ENCODE measurements at places on chromosomes 16 and 17.

GRCh38 chr17:28096756-28097155, 54.3 kb downstream of the NLK start:
- DNase-seq: no peak

DNA sequence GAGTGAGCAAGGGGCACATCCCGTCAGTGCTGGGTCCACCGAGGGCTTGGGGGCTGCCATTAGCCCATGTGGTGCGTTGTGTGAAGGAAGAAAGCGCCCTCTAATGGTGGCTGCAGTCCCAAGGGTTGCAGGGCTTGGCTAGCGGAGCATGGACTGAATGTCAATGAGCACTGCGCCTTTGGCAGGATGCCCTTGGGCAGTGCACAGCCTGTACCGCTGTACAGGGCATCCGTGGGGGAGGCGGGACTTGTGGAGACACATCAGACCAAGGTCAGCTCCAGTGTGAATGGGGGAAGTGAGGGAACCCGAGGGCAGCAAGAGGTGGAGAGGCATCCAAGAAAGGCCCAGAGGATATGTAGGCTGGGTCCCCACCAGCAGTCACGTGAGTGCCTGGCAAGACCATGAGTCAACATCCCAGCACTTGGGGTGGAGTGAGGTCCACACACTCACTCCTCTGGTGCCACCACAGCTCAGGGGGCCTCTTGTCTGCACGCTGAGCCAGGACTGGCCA, 75.5 kb upstream of the MED9 start:
- no peak for DNase-seq

GRCh38 chr17:78458736-78459335, 80.4 kb downstream of the PGS1 start:
- no peak for DNase-seq

DNA sequence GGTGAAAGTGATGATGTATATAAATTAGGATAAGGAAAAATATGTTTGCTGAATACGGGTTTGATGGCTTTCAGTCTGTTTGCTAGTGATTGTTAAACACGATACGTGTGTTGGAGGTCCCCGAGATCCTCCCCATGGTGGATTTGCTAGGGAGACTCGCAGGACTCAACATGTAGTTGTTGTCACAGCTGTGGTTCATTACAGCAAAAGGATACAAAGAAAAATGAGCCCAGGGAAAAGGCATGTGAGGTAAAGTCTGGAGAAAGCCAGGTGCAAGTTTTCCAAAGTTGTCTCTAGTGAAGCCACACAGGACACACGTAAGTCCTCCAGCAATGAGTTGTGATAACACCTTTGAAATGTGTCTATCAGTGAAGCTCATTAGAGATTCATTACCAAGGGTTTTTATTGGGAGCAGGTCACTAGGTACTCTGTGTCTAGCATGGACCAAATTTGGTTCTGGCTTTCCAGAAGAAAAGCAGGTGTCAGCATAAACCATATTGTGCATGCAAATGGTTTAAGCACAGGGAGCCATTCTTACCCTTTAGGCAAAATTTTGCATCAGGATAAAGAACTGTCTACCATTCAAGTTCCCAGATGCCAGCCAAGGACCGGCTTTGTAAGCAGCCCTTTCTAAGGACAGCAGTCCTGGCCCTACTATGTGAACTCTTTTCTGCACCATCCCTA, 215.2 kb upstream of the WSCD1 start:
- no peak for DNase-seq

- DNase-seq: no peak
These were observed 3.5 kb downstream of the CTNS start for GRCh38 chr17:3639981-3640596.

Data from skeletal muscle cell (primary cell).